Heart right ventricle (tissue), 16 donors: ENCODE measurements at places on chromosomes 3 and 15. TPM values are rescaled to one million over a fixed set of nuclear protein-coding genes. Genes with fewer than 3 reads are reported as not detected.

DNA sequence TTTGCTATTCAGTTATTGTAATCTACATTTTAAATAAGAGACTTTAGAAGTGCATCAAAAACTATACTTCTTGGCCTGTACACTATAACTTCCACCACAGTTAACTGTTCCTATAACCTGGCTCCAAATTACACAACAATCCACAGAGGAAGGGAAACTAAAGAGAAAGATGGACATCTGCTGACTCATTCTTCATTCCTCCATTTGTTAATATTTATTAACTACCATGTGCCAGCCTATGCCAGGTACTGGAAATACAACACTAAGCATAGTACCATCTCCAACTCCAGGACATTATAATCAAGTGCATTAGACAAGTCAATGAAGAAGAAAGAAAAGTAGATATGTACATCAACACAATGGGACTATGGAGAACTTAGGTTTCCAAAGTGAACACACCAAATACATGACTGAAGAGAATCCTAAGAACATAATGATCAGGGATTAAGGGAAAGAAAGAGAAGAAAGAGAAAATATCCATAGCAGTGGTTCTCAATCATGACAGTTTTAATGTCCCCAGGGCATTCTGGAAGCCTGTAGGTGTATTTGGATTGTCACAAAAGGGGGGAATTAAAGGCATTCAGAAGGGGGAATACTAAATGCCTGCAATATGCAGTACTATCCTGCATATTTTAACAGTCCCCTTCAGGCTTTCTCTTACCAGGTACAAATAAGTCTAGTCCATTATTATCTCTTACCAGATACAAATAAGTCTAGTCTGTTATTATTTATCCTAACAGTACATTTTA is 8.9 kb downstream of the ICE2 start:
- no peak for DNase-seq
- H3K27ac ChIP-seq, result no peak overlapping the region
- H3K4me1 ChIP-seq, result peaks cover 6% of the 10 kb centered on the region
- H3K4me3 ChIP-seq, result no peak overlapping the region
- H3K36me3 ChIP-seq, result peaks cover 90% of the 10 kb centered on the region

GRCh38 chr3:54206874-54207273 is 84.5 kb downstream of the CACNA2D3 start:
- no peaks in the 10 kb centered on the region for H3K27me3 ChIP-seq
- no peak overlapping the region for H3K27ac ChIP-seq
- H3K36me3 ChIP-seq, result no peaks in the 10 kb centered on the region
- H3K4me1 ChIP-seq, result no peaks in the 10 kb centered on the region
- H3K4me3 ChIP-seq, result no peak overlapping the region

DNA sequence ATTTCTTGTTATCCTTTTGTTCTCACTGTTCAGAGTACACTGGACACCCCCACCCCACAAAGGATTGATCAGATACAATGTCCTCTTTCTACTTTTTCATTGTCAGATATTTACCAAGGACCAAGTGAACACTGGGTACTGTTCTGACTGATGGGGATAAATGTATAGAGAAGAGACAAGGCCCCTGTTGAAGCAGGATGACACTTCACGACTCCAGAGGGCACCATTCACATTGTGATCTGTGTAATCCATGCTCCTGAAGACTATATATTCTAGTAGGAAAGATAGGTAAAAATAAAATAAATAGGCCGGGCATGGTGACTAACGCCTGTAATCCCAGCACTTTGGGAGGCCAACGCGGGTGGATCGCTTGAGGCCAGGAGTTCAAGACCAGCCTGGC is 7.2 kb upstream of the CRYGS start:
- peaks cover 50% of the 10 kb centered on the region for H3K36me3 ChIP-seq
- H3K4me1 ChIP-seq, result no peaks in the 10 kb centered on the region
- H3K27me3 ChIP-seq, result no peaks in the 10 kb centered on the region
- no peak for DNase-seq

- peaks cover 6% of the 10 kb centered on the region for H3K4me1 ChIP-seq
- peaks cover 32% of the 10 kb centered on the region for H3K36me3 ChIP-seq
- H3K27me3 ChIP-seq, result no peaks in the 10 kb centered on the region
- no peak for DNase-seq
- no peak overlapping the region for H3K27ac ChIP-seq
- no peak overlapping the region for H3K4me3 ChIP-seq
Observed at GRCh38 chr3:123571264-123571972, 13.4 kb downstream of the HACD2 start.

GRCh38 chr3:184604039-184604601 is 42.5 kb downstream of the EPHB3 start:
- DNase-seq, result no peak
- H3K27ac ChIP-seq, result peak overlapping the region; percentile 66
- peak overlapping the region; percentile 54 for H3K4me3 ChIP-seq
- no peaks in the 10 kb centered on the region for H3K27me3 ChIP-seq

GRCh38 chr15:44718927-44719292 is 7.6 kb downstream of the B2M start:
- no peak overlapping the region for H3K4me3 ChIP-seq
- no peaks in the 10 kb centered on the region for H3K36me3 ChIP-seq
- H3K27ac ChIP-seq, result no peak overlapping the region
- peaks cover 28% of the 10 kb centered on the region for H3K4me1 ChIP-seq
- H3K27me3 ChIP-seq, result no peaks in the 10 kb centered on the region
- no peak for DNase-seq

- H3K27ac ChIP-seq, result no peak overlapping the region
- H3K4me3 ChIP-seq, result no peak overlapping the region
- DNase-seq, result no peak
- H3K4me1 ChIP-seq, result no peaks in the 10 kb centered on the region
- H3K36me3 ChIP-seq, result no peaks in the 10 kb centered on the region
Observed at GRCh38 chr3:110236976-110237610, 834.5 kb upstream of the NECTIN3 start.

DNA sequence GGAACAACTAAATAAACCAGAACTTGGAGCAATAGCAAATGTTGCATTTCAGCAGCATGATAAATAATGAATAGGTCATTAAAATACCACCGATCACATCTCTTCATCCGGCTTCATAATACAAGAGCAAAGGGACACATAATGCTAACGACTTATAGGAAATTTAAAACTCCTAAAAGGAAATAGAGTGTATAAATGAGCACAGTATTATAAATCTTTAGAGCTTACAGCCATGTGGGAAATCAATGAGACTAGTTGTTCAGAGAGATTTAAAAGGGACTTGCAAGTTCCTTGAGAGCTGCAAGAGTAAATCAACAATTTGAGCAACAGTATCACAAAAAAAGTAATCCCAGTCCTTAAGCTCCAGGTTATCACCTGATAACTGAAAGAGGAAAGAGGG is 677.0 kb downstream of the PLOD2 start:
- no peaks in the 10 kb centered on the region for H3K4me1 ChIP-seq
- H3K27ac ChIP-seq, result no peak overlapping the region
- no peak overlapping the region for H3K4me3 ChIP-seq
- H3K27me3 ChIP-seq, result no peaks in the 10 kb centered on the region

The FBXO40 gene
- total RNA-seq, result 216 TPM

DNA sequence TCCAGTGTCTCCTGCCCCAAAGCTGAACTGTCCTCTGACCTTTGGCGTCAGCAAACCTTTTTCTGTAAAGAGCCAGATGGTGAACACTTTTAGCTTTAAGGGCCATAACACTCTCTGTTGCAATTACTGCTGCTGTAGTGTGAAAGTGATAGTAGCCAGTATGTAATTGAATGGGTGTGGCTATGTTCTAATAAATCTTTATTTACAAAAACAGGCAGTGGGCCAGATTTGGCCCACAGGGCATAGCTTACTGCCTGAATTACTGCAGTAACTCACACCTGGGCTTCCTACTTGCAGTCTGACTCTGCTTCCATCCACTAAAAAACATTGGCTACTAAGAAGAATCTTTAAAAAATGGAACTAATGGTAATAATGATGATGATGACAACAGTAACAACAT is 68.0 kb upstream of the SLC6A11 start:
- no peak overlapping the region for H3K27ac ChIP-seq
- no peak overlapping the region for H3K4me3 ChIP-seq
- peaks cover 66% of the 10 kb centered on the region for H3K27me3 ChIP-seq
- DNase-seq, result no peak
- H3K36me3 ChIP-seq, result no peaks in the 10 kb centered on the region
- no peaks in the 10 kb centered on the region for H3K4me1 ChIP-seq

The AP3B2 gene
- not detected for total RNA-seq

The PLCH1 gene
- total RNA-seq, result 0.19 TPM

The TLR9 gene
- total RNA-seq, result not detected

DNA sequence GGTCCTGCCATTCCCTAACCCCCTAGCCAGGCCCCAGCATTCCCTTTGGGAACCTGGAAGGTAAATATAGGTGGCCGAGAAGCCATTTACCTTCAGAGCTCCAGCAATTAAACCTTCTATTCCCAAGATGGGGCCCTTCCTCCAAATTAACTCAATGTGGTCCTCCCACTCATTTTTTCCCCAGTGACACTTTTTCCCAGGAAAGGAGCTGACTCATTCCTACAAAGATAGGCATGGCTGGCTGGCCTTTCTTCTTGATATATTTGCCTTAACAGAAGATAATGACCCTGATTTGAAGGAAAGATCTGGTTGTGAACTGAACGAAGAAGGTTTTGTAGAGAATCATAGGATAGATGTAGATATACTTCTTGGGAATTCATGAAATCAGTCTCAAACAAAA is 279.0 kb upstream of the VEPH1 start:
- no peaks in the 10 kb centered on the region for H3K36me3 ChIP-seq
- peaks cover 5% of the 10 kb centered on the region for H3K4me1 ChIP-seq
- no peak overlapping the region for H3K27ac ChIP-seq
- H3K4me3 ChIP-seq, result no peak overlapping the region

- H3K4me1 ChIP-seq, result no peaks in the 10 kb centered on the region
- peak; percentile 60 for DNase-seq
- H3K27me3 ChIP-seq, result no peaks in the 10 kb centered on the region
- no peak overlapping the region for H3K4me3 ChIP-seq
- H3K27ac ChIP-seq, result no peak overlapping the region
- H3K36me3 ChIP-seq, result no peaks in the 10 kb centered on the region
Observed at GRCh38 chr15:79380755-79381497, 51.2 kb upstream of the MINAR1 start.

- H3K27me3 ChIP-seq, result no peaks in the 10 kb centered on the region
- no peak overlapping the region for H3K4me3 ChIP-seq
- DNase-seq, result no peak
- no peak overlapping the region for H3K27ac ChIP-seq
- no peaks in the 10 kb centered on the region for H3K36me3 ChIP-seq
- no peaks in the 10 kb centered on the region for H3K4me1 ChIP-seq
Observed at GRCh38 chr3:29236146-29236840, 44.6 kb upstream of the RBMS3 start.

- H3K4me3 ChIP-seq, result no peak overlapping the region
- no peak overlapping the region for H3K27ac ChIP-seq
- H3K4me1 ChIP-seq, result no peaks in the 10 kb centered on the region
- no peaks in the 10 kb centered on the region for H3K36me3 ChIP-seq
Observed at GRCh38 chr3:99714146-99714545, 75.8 kb downstream of the COL8A1 start.
